ENCODE measurements at places on chromosomes 2 and 18. TPM values are rescaled to one million over a fixed set of nuclear protein-coding genes. Genes with fewer than 3 reads are reported as not detected.

DNA sequence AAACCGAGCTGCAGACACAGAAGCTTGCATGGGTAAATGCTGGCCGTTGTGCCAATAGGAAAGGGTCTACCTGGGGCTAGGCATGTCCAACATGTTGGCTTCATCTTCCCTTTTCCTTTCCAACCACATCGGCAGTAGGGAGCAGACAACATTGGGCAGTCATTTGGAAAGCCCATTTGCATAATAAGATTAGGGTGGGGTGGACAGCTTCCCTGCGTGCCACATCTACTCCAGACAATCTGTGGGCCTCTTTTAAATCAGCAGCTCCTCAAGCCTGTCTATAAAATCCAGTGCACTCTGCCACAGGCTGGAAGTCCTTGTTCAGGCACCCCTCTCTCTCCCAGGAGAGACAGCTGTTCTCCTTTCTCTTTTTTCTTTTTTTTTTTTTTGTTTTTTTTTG is 203.6 kb upstream of the KYNU start:
- no peak for DNase-seq
- no peak overlapping the region for H3K4me3 ChIP-seq
- H3K27ac ChIP-seq, result no peak overlapping the region
- H3K27me3 ChIP-seq, result no peaks in the 10 kb centered on the region
- peaks cover 2% of the 10 kb centered on the region for H3K4me1 ChIP-seq

ANTXR1 gene
- polyA plus RNA-seq, result 12.8 TPM

GRCh38 chr2:134169788-134170187 is 84.1 kb upstream of the MGAT5 start:
- no peak overlapping the region for H3K4me3 ChIP-seq
- no peaks in the 10 kb centered on the region for H3K36me3 ChIP-seq
- DNase-seq, result no peak
- no peak overlapping the region for H3K27ac ChIP-seq
- H3K27me3 ChIP-seq, result no peaks in the 10 kb centered on the region

DNA sequence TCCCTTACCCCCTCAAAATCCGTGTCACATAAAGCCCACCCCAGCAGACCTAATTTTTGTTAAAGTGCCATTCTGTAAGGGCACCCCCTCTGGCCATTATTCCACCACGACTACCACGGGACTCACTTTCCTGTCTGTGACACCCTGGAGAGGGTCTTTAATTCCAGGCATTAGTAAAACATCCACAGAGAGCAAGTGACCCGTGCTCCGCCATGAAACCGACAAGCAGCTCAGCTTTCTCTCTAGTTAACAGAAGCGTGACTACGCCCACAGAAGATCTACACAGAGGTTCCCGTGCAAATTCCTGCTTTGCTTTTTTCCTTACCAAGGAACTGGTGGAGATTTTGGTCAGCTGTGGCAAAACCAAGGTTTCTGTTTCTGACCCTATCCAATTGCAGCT is 4.4 kb downstream of the SIGLEC15 start:
- no peak overlapping the region for H3K4me3 ChIP-seq
- peaks cover 15% of the 10 kb centered on the region for H3K4me1 ChIP-seq
- no peaks in the 10 kb centered on the region for H3K27me3 ChIP-seq
- no peaks in the 10 kb centered on the region for H3K36me3 ChIP-seq
- no peak overlapping the region for H3K27ac ChIP-seq
- no peak for DNase-seq

DNA sequence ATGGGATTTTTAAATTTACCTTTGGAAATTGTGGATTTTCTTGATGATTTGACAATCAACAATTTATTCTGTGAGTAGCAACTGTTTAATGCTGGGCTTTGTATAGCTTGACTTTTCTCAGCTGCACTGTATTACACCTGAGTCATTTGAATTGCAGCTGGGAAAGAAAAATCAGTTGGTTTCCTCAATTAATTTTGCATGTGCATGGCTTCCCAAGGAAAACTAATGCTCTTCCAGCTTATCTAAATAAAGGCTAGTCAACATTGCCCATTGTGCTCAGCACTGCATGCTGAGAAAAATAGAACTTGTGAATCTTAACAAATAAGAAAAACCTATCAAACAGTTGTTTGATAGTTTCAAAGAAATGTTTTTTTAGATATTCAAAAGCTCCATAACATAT is 268.3 kb upstream of the CDH20 start:
- H3K4me1 ChIP-seq, result no peaks in the 10 kb centered on the region
- DNase-seq, result no peak

DNA sequence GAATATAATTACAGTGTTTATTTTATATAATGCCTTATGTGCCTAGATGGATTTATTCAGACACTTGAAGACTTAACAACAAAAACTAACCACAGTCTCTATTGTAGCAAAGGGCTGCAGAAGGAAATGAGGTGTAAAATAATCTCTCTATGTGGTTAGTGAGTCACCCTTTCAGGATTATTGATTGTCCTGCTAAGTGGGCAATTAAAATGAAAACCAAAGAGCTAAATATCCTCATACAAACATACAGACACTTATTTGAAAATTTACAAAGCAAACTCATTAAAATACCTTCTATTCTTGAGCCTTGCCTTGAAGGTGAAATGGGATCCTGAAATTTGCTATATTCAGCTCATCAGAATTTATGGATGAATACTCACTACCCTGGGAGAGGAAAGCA is 27.7 kb upstream of the DCC start:
- peaks cover 3% of the 10 kb centered on the region for H3K4me1 ChIP-seq
- H3K27me3 ChIP-seq, result no peaks in the 10 kb centered on the region
- DNase-seq, result no peak
- no peaks in the 10 kb centered on the region for H3K36me3 ChIP-seq
- no peak overlapping the region for H3K27ac ChIP-seq

COL3A1 gene
- 0.03 TPM for polyA plus RNA-seq

- no peaks in the 10 kb centered on the region for H3K27me3 ChIP-seq
- H3K27ac ChIP-seq, result no peak overlapping the region
- no peaks in the 10 kb centered on the region for H3K36me3 ChIP-seq
- no peak for DNase-seq
Observed at GRCh38 chr2:149394864-149395263, 64.5 kb downstream of the LYPD6 start.

CTAGE1 gene
- not detected for polyA plus RNA-seq

DNA sequence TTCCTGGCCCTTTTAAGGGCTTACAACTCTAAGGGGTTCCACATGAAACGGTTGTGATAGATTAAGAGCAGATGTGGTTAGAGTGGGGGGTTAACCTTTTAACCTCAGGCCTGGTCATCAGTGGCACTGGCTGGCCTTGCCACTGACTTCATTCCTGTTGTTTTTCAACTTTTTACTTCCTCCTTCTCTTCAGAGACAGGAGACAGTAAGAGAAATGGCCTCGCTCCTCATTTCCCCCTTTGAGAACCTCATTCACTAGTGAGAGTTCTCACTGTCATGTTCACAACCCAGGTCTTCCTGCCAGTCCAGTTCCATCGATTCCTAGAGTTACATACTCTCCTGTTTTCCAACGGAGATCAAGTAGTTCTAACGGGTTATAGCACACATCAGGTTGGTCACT is 101.6 kb upstream of the SLC1A4 start:
- no peak overlapping the region for H3K4me3 ChIP-seq
- DNase-seq, result no peak
- no peaks in the 10 kb centered on the region for H3K36me3 ChIP-seq
- H3K4me1 ChIP-seq, result no peaks in the 10 kb centered on the region
- H3K27me3 ChIP-seq, result no peaks in the 10 kb centered on the region

DNA sequence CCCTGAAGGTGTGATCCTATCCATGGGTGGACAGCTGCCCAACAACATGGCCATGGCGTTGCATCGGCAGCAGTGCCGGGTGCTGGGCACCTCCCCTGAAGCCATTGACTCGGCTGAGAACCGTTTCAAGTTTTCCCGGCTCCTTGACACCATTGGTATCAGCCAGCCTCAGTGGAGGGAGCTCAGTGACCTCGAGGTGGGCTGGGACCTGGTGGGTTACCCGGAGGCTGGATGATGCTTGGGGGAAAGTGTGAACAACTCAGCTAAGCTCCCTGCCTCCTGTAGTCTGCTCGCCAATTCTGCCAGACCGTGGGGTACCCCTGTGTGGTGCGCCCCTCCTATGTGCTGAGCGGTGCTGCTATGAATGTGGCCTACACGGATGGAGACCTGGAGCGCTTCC is 16.2 kb downstream of the CAD start:
- H3K27ac ChIP-seq, result no peak overlapping the region
- H3K36me3 ChIP-seq, result peaks cover 49% of the 10 kb centered on the region
- DNase-seq, result no peak
- H3K4me1 ChIP-seq, result no peaks in the 10 kb centered on the region

SPAST gene
- 7.3 TPM for polyA plus RNA-seq

MATN3 gene
- polyA plus RNA-seq, result 0.81 TPM

DNA sequence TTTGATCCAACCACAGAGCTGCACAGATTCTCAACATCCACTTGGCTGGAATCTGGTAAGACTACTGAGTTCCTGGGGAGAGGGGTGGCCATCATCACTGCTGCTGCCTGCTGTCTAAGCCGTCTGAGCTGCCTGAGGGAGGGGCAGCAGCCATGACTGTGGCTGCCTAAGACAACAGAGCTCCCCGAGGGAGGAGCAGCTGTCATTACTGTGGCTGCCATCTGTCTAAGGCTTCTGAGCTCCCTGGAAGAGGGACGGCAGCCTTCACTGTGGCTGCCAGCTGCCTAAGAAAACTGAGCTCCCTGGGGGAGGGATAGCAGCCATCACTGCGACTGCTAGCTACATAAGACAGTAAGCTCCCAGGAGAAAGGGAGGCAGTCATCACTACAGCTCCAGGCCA is 584.4 kb downstream of the NR4A2 start:
- H3K27ac ChIP-seq, result no peak overlapping the region
- no peaks in the 10 kb centered on the region for H3K4me1 ChIP-seq
- no peaks in the 10 kb centered on the region for H3K36me3 ChIP-seq
- no peaks in the 10 kb centered on the region for H3K27me3 ChIP-seq
- no peak overlapping the region for H3K4me3 ChIP-seq

DNA sequence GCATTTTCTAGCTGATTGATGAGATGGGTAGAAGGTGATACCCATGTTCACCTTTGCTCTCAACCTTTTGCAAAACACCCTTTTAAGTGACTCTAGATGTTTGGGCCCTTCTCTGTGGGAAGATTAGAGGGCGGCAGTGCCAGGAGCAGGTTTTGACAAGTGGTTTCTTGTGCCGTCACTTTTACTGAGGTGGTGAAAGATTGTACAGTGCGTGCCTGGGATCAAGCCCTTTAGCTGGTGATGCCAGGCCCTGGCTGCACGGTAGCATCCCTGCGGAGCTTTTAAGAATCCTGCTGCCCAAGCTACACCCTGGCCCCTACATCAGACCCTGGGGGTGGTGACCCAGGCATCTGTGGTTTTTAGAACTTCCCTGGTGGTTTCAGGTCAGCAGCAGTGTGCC is 29.1 kb downstream of the MTCL1 start:
- H3K27ac ChIP-seq, result peak overlapping the region; percentile 4
- H3K36me3 ChIP-seq, result peaks cover 18% of the 10 kb centered on the region
- H3K4me3 ChIP-seq, result no peak overlapping the region
- DNase-seq, result no peak
- H3K27me3 ChIP-seq, result no peaks in the 10 kb centered on the region

Measured in keratinocyte (primary cell).